ENCODE measurements at places on chromosomes 2 and 18.

DNA sequence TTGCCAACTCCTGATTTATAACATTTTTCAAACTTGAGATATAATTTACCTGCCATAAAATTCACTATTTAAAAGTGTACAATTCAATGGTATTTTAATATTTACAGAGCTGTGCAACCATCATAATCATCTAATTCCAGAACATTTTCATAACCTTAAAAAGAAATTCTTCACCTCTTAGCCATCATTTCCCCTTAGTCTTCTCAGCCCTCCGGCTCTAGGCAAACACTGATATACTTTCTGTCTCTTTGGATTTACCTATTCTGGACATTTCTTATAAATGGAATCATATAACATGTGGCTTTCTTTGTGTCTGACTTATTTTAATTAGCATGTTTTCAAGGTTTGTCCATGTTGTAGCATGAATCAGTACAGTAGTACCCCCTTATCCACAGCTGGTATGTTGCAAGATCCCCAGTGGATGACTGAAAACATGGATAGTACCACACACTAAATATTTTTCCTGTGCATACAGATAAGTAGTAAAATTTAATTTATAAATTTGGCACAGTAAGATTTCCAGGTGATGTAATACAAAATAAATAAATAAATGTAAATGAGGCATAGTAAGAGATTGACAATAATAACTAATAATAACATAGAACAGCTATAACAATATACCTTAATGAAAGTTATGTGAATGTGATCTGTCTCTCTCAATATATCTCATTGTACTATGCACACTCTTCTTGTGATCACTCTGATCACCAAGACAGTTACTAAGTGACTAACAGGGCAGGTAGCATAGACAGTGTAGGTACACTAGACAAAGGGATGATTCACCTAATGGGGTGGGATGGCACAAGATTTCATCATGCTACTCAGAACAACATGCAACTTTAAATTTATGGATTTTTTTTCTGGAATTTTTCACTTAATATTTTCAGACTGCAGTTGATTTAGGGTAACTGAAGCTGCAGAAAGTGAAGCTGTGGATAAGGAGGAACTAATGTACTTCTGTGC lies 73.1 kb downstream of the RAB3GAP1 start:
- DNase-seq: no peak

DNA sequence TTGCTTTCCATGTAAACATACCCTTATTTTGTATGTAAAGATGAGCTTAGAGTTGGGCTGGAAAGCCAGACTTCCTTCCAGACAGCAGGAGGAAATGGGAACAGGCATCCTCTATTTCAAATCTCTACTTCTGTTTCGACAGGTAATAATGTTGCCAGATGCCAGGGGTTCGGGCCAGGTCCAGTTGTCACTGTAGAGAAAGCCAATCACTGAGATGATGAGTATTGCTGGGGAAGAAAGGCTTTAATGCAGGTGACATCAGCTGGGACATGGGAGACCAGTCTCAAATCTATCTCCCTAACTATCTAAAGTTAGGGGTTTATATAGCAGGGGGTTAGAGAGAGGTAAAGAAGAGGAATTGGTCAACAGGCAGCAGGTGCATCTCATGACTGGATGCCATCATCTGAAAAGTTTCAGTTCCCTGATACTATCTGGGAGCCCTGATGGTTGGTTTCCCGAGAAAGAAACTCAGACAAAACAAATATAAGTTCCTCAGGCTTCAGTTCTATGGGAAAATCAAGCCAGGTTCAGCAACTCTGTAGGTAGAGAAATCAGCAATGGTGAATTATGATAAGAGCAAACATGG lies 9.3 kb upstream of the MTCL1 start:
- no peak for DNase-seq

DNA sequence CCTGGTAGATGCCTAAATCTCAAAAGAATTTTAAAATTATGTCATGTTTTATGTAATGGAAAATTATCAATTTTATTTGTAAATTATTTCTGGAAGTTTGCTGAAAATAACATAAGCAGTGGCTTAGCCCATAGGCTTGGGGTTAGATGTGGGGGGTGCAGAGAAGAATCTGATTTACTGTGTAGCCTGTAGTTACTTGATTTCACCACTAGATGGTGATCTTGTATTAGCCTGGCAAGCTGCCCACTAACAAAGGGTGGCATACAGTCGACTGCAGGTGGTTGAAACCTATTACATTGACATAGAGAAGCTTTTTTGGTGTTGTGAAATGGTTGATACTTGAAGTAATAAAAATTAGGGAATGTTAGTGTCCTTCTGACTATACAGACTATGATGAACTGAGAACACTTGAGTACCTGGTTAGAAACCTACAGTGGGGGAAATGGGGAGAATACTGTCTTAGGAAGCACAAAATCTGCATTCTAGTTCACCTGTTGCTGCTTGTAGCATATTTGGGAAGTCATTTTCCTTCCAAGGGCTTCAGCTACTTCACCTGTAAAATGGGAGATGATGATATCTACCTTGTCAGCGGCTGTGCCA lies 191.0 kb upstream of the LHCGR start:
- peak; percentile 44 for DNase-seq

DNA sequence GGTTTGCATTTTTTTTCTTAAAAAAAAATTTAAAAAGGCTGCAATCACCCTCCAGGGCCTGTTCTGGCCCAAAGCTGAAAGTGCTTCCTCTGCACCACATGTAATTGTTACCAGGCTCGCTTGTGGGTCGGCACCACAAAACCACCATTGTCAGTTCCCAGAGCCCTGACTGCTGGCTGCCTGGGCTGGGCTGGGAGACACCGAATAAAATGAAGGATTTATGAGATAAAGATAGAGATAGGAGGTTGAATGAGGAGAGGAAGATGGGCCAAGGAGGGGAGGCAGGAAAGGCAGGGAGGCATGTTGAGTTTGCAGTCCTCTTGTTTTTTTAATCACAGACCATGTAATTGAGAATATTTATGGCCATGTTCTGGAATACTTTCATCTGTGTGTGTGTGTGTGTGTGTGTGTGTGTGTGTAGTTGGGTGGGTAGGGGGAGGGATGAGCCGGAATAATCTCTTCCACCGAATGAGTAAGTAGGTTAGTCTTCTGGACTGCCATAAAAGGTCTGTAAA lies 14.7 kb downstream of the NRP2 start:
- peak; percentile 73 for DNase-seq

DNA sequence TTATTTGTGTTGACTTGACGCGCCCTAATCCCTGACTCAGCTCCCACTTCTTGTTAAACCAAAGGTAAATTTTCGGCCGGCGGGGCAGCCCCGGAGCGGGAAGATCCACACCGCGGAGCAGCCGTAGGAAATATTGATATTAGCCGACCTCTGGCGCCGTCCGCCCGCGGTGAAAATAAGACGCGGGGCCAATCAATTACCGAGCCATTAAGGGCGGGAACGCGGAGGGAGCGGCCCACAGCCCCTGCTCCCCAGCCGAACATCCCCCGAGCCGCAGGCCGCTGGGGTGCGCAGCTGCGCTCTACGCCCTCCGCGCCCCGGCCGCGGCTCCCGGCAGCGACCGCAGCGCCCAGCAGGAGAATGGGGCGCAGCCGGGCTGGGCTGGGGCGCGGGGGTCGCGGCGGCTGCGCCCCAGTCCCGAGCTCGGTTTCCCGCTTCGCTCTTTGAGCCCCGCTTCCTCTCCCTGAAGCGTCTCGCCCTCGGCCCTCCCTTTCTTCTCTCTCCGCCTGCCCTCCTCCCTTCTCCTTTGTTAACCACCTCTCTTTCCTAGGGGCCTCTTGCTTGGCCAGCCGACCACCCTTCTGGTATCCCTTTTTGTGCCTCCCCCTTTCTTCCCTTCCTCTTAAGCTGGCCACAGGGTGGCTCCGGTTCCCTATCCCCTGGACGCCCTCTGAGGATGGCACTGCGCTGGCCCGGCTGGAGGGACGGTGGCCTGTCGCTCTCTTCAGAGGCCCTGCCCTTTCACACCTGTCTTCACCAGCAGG lies 40.9 kb downstream of the CELF4 start:
- DNase-seq: no peak

GRCh38 chr2:202564226-202564625 lies 70.5 kb upstream of the FAM117B start:
- no peak for DNase-seq

GRCh38 chr2:42390401-42390969 lies 29.5 kb upstream of the COX7A2L start:
- no peak for DNase-seq

DNA sequence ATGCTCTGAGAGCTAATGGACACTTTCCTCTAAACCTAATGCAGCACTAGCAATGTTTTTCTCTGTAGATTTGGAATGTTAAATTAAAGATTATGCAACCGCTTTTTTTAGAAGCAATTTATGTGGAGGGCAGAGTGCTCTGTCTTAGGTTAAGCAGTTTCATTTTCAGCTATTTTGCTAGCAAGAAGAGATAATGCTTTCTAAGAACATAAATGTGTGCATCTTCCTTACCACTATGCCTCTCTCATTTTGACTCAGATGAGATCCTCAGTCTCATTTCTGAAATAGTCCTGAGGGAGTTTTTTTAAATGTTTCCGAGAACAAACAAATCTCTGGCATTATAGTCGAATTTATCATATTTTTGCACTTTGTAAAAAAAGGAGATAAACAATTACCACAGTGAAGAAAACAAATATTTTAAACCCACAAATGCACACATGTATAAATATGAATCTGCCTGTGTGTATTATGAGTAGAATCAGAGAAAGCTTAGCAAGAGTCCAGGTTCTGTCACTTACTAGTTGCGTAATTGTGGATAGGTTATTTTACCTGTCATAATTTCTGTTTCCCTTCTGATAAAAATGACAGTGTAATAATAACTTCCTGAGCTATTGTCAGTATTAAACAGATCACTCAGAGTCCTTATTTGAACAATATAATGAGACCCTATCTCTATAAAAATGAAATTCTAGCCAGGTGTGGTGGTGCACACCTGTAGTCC lies 207.7 kb upstream of the CRIM1 start:
- DNase-seq: no peak
